ENCODE measurements at places on chromosomes 12 and 14.

GRCh38 chr14:101033446-101034165, 130.1 kb upstream of the RTL1 start:
- no peak for DNase-seq

DNA sequence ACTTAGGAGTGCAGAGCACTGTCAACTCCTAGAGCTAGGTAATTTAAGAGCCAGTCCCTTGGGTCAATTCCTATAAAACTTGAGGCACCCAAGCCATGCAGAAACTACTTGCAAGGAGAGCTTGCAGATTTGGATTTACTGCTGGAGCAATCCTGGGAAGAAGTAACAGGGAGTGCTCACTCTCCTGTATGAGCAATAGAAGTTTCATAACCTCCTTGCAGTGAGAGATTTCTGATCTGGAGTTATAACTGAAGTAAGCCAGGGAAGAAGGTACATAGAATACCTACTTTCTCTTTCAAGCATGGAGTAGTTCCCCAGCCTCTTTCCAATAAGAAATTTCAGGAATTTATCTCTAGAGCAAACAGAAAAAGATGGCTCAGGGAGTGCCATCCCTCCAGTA, 650.1 kb upstream of the USP15 start:
- DNase-seq, result no peak

GRCh38 chr14:90556012-90556477, 159.2 kb downstream of the CALM1 start:
- DNase-seq, result no peak

DNA sequence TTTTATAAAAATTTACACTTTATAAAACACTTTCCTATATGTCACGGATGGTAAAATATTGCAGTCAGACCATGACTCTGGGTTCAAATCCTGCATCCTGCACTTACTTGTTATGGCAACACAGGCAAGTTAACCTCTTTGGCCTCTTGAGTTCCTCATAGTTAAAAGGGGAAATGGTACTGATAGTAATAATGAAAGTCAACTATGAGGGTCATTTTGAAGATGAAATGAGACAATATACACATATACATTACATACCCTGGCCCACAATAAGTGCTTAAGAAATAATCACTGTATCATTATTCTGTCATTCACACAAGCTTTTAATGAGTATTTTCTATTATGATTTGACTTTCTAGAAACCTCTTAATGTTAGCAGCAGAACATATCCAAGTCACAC, 64.4 kb downstream of the C12orf42 start:
- DNase-seq, result no peak

All from activated T-cell treated with anti-CD3 and anti-CD28 coated beads for 24 hours (primary cell).